ENCODE measurements at places on chromosomes 12 and 14.

- DNase-seq: no peak
Measured at GRCh38 chr12:89880690-89881350, 172.2 kb upstream of the ATP2B1 start.

- no peak for DNase-seq
Measured at GRCh38 chr14:95531473-95531872, 3.4 kb upstream of the GLRX5 start.

GRCh38 chr12:69610729-69611128, at the start of gene LRRC10:
LRRC10 (minus strand) TSS chr12:69610907; CDS start chr12:69610838, 69 bp downstream.
- DNase-seq: no peak

- no peak for DNase-seq
Measured at GRCh38 chr14:58479975-58480374, 52.5 kb downstream of the KIAA0586 start.

GRCh38 chr12:53231921-53232645, at the start of gene RARG:
RARG (minus strand) TSS chr12:53232209; CDS start chr12:53227545, 4,664 bp downstream.
- DNase-seq: no peak

DNA sequence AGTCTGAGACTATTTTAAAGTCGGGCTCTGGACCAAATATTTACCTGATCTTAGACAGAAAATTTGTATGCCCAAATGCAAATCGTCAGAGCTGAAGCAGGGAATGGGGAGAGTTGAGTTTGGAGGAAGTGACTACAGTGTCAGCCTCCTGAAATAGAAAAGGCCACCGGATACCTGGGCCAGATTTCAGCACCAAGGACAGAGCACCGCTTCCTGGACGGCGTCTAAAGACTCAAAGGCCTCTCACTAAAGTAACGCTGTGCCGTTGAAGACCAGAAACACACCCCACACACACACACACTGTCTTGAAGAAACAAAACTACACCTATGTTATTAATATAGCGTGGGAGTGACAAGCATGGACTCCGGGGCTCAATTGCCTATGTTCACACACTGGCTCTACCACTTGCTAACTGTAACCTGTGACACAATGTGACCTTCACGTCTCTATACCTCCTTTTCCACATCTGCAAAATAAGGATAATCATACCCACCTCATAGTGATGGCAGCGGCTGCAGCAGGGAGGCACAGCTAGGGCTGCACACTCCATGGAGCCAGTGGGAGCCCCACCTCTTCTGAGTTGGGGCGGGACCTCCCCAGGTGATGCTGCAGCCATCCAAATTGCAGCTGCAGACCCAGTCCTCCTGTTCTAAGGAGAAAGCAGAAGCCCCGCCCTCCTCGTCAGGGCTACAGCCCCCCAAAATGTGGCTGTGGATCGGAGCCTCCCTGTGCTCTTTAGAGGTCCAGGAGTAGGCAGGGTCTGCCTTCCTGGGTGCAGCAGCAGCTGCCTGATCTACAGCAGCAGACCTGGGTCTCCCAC, 35.6 kb downstream of the KRT76 start:
- no peak for DNase-seq

DNA sequence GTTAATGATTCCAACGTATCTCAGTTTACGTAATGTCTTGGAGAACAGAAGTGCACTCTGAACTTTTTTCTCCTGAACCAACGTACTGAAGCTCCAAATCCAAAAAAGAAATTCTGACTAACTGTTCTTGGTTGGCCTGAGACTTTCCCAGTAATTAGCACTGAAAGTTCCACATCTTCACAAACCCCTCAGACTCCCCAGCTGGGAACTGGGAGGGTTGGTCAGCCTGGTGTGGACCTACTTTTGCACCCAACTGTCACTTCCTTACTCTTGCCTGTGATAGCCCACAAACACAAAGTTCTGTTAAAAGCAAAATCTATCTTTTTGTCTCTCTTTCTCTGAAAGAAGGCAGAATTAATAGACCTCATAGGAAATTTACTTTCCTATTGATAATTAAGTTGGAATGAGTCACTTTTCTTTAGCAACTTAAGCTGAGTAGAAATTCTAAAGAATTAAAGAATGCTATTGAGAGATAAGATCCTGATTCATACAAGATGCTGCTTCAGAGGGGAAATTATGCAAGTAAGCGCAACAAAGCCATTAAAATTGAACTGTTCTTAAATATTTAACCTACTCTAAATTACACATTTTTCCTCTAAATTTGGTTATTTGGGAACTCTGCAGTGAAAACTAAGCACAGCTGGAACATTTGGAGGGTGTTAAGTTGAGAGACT, 155.0 kb downstream of the EPS8 start:
- DNase-seq: peak; percentile 31

GRCh38 chr14:32407130-32407529, 78.0 kb downstream of the AKAP6 start:
- no peak for DNase-seq

All from GF-D8 (cell line).